ENCODE measurements at places on chromosomes 11 and 22.

- DNase-seq: no peak
These were observed 18.2 kb downstream of the THAP12 start for GRCh38 chr11:76362716-76363115.

GRCh38 chr22:22944268-22944985 lies 56.8 kb downstream of the IGLL5 start:
- DNase-seq: no peak

GRCh38 chr11:80900265-80900664 lies 1459.4 kb upstream of the TENM4 start:
- DNase-seq: no peak

DNA sequence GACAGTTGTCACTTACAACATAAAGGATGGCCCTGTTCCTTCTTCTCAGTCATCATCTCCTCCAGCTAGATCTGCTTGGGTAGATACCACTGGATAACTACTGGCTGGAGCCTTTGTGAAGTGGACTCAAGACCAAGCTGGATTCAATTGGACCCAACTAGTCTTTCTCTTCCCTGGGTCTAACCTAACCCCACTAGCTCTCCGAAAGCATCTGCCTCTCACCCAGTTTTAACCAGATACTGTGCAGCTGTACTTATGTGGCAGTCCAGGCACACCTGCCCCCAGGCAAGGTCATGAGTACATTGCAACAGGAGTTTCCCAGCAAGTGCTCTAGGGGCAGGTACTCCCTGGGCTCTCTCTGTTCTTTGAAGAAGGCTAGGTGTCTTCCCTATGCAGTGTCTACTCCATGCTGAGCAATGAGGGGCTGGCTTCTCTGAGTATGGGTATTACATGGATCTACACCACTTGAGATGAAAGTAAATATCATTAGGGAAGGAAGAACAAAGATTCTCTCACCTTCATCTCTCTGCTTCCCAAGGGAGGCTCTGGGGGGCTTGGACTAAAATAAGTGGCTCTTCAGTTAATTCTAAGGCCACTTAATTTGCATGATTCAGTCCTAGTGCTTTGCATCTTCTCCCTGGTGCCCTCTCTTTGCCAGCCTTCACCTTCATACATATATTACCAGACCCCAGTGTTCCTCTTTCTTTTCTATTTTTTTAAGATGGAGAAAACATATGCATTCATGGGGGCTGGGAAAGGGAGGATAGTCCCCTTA lies 236.1 kb downstream of the NXPE2 start:
- no peak for DNase-seq

GRCh38 chr11:33694346-33695050 lies 6.1 kb downstream of the C11orf91 start:
- DNase-seq: no peak

DNA sequence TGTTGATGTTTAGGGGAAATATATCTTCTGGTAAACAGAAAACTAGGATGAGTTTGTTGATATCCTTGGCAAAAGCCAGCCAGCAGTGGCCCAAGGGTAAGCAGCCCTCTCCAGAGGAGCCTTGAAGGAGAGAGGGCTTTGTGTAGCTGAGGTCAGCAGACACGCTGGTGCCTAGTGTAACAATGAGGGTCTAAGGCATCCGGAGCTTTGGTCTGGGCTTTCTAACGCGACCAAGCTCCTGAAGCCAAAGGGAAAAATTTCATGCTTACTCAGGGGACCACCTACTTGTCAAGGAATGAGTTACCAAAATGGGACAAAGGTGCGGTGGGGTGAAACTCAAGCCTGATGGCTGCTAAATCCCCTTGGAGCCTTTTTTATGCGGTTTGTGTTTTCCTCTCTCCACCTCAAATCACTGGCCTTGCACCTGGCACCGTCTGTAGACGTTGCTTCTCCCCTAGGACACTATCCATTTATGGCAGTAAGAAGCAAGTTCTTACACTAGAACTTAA lies 134.9 kb downstream of the DBX1 start:
- DNase-seq: no peak

DNA sequence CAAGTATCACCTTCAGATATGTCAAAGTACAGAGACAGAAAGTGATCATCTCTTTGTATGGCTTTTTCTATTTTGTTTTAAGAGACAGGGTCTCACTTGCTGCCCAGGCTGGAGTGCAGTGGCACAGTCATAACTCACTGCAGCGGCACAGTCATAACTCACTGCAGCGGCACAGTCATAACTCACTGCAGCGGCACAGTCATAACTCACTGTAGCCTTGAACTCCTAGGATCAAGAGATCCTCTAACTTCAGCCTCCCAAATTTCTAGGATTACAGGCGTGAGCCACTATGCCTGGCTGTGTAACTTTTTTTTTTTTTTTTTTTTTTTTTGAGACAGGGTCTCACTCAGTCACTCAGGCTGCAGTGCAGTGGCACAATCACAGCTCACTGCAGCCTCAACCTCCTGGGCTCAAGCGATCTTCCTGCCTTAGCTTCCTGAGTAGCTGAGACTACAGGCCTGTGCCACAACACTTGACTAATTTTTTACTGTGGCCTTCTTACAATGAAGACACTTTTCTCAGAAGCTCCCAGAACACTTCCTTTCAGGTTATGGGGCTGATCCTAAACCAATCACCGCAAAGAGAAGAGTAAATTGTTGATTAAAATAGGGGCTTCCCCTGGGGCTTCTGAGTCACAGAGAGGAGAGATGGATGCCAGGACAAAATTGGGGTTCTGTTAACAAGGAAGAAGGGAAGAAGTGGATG lies 9.0 kb upstream of the HIKESHI start:
- no peak for DNase-seq

GRCh38 chr22:23376256-23376655 lies 195.9 kb downstream of the BCR start:
- DNase-seq: no peak

DNA sequence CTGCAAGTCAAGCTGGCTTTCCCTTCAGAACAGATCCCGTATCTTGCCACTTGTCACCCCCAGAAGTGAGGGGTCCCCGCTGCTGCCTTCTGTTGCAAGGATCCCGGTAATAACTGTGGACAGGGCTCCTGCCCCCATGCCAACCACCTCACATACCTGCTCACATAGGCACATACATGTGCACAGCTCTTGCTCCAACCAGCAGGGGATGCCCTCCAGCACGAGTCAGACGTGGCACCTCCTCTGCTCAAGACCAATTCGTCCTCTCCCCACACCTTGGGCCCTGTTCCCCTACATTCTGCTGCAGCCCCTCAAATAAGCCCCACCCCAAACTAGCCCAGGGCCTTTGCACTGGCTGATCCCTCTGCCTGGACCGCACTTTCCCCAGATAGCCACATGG lies 163.3 kb downstream of the CRYBB2 start:
- no peak for DNase-seq

DNA sequence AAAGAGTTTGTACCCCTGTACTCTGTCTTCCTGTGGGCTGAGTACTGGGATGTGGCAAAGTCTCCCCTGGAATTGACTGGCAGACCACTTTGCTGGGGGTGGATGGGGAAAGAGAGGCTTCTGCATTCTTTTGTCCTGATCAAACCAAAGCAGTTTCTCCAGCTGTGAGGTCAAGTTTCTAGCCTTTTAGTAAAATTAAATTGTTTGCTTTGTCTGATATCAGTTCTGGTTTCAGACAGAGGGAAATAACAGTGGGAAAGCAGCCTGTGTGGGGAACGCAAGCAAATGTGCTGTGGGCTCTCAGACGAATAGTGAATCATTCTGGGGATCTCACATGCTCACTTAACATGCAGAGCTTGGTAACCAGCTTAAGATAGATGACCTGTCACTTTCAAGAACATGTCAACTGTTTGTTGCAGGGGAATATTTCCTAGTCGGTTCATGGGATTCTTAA lies 151.6 kb downstream of the FAT3 start:
- DNase-seq: no peak

DNA sequence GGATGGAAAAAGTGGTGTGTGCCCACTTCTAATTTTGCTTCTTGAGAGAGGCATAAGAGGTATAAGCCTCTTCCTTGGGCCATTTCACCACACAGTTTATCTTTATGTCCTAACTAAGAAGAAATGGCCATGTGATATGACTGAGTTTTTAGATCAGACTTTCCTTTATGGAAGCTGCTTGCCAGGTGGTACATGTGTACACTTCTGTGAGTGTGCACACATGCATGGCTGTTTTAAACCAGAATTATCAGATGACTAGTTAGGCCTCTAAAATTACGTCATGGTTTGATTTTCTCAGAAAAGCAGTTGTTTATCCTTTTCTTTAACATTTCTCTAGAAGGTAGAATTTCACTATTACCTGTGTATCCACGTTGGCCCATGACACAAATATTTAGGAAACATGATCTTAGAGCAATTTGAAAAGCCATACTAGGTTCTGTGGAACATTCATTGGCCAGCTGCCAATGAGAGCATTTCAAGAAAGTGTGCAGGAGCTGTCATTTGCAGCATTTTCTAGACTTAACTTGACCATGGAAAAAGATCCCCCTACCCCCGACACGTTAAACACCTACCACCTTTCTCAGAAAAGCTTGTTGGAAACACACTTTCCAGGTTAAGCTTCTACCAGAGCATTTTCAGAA lies 109.2 kb upstream of the GAL start:
- DNase-seq: no peak

DNA sequence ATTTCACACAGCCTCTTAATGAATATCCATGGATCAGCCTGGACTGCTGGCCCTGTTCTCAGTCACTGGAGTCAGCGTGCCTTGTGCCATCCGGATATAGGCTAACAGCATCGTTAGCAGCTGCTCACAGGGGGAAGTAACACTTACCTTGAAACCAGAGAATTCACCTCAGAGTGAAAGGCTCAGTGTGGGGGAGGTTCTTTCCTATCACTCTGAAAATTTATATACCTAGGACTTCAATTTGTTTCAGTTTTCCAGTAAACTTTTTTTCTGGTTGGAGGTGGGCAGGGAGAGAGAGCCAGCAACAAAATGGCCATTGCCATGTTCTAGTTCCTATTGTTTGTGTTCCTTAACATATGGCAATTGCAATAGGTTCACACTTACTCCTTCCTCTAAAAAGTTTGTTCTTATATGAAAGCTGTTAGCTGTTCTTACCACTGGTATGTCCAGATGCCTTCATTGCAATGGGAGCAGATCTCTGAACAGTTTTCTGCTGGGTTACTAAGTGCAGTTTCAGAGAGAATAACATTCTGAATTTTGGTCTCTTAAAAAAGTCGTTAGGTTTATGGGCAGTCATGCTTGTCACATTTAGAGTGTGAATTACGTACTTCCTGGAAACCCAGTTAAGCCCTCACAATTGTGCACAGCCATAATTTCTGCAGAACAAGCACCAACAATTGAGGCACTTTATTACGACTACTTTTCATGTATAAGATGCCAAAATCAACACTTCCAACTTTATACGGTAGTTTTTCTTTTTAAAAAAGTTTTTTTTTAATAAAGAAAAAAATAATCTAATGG lies 247.6 kb downstream of the CADM1 start:
- no peak for DNase-seq

GRCh38 chr11:44037658-44037998 lies 10.2 kb upstream of the ACCSL start:
- no peak for DNase-seq

GRCh38 chr22:30038219-30038618 lies 42.0 kb upstream of the HORMAD2 start:
- DNase-seq: no peak

DNA sequence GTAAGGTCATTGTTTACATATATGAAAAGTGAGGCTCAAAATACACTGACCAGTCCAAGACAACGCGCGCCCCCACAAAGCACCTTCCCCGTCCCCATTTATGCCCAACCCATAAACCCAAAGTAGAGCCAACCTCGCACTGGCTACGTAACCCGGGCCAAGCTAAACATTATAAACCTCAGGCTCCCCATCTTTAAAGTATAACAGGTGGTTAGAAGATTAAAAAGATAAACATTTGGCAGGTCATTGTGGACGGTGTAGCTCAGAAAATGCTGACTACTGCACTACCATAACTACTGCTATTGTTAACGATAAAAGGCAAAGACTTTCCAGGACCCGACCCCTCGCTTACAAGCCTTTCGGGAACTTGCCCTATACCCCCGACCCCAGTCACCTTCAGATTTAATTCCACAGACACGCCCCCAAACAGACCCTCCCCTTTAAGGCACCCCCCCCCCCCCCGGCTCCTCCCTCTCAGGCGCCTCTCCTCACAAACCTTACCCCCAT lies 470 bp downstream of the NUMA1 start:
- no peak for DNase-seq

DNA sequence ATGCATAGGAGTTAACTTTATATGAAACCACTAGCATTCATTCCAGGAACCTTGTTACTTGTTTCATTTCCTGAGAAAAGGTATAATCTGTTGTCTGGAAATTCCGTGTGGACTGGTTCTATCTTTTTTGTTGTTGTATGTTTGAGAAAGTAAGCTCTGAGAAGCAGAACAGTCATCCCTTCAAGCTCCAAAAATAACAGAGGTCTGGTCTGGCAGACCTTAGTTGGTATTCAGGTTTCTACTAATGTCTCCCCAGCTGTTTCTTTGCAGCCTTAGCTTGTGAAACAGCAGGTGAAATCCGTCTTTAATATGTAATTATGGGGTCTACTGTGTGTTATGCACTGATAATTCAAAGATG lies 2.4 kb downstream of the RNF121 start:
- DNase-seq: no peak
